ENCODE measurements at places on chromosomes 3 and 15. TPM values are rescaled to one million over a fixed set of nuclear protein-coding genes. Genes with fewer than 3 reads are reported as not detected.

CCR8 gene
- total RNA-seq = not detected

MB21D2 gene
- 14.1 TPM for total RNA-seq

OR5K2 gene
- total RNA-seq = not detected

CCDC80 gene
- total RNA-seq = 25.9 TPM

SERINC4 gene
- not detected for total RNA-seq

TSC22D2 gene
- total RNA-seq = 13.5 TPM

KY gene
- total RNA-seq = not detected

Measured in mesangial cell (primary cell).